GM03348 (cell line): ENCODE measurements at places on chromosomes 3 and 15.

DNA sequence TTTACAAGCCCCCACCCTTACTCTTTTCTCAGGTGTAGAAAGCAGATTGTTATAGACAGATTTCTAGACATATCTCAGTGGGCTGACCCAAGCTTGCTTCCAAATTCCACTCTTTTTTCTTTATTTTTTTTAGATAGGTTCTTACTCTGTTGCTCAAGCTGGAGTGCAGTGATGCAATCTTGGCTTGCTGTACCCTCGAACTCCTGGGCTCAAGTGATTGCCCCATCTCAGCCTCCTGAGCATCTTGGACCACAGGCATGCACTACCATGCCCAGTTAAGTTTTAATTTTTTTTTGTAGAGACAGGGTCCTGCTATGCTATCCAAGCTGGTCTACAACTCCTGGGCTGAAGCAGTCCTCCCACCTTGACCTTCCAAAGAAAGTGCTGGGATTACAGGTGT, 53.5 kb upstream of the ADAMTS9 start:
- DNase-seq: peak; percentile 9

GRCh38 chr3:82080792-82081191, 319.3 kb upstream of the GBE1 start:
- DNase-seq: no peak

DNA sequence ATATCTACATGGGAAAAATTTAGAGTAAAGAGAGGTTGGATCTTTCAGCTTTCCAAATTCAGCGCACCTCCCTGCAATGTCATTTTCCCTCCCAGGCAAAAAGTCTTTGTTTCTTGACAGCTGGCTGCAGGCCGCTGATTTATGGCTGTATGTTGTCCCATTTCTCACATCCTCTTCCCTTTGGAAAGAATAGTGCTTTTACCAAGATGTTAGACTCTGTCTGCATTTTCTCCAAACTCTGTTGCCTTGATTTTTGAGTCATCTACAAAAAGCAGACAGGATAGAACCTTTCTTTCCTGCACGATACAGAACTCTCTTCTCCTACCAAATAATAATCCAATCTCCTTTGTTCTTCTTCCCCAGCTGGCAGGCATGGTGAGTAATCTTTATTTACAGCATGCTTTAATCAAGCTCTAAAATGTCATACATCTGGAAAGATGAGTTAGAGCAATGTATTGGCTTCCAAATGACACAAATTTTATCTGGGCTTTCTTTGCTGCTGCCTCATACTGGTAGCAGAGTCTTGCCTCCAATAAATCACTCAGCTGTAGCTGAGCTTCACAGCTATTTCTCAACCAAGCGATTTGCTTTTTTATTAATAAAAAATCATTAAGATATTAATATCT, 101.9 kb downstream of the PIK3R4 start:
- no peak for DNase-seq

GRCh38 chr3:9158865-9159630, 90.4 kb downstream of the SRGAP3 start:
- no peak for DNase-seq

- peak; percentile 30 for DNase-seq
Measured at GRCh38 chr3:18119866-18120265, 305.3 kb downstream of the SATB1 start.

DNA sequence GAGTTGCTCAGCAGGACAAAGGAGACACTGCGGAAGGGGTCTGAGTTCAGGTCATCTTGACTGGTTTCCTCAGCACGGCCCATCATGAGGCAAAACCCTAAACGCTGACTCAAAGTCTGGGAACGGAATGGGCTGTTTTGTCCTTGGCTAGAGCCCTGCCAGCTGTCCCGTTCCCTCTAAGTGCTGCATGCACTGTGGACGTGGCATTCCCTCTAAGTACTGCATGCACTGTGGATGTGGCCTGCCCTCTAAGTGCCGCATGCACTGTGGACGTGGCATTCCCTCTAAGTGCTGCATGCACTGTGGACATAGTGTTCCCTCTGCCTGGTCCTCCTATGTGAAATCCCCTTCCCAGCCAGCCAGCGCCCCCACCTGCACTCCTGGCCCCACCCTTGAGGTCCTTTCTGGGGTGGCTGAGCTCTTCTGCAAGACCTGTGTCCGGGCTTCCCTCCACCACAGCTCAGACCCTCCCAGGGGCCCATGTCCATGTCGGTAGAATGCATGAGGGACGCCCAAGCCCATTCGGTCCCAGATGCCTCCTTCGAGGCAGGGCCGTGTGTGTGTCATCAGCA, 36.7 kb downstream of the TM2D3 start:
- peak; percentile 32 for DNase-seq

DNA sequence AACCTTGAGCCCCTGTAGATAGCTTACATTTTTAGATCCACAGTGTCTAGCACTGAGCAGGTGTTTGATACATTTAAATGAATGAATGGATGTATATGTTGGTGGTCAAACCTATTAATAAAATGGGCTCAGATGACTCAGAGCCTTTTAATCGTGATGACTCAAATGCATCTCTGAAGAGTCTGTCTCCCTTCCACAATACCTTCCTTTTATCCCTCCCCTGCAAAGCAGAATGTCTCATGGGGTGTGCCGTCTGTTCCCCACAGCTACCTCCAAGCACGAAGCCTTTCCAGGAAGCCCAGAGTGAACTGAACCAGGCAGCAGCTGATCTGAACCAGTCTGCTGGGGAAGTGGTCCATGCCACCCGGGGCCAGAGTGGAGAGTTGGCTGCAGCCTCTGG, 303.5 kb upstream of the TPM1 start:
- DNase-seq: peak; percentile 48

- DNase-seq: peak; percentile 36
Measured at GRCh38 chr15:50358845-50359244, 3.8 kb upstream of the GABPB1 start.

- DNase-seq: peak; percentile 12
Measured at GRCh38 chr3:151383956-151384355, 597 bp downstream of the P2RY12 start.

DNA sequence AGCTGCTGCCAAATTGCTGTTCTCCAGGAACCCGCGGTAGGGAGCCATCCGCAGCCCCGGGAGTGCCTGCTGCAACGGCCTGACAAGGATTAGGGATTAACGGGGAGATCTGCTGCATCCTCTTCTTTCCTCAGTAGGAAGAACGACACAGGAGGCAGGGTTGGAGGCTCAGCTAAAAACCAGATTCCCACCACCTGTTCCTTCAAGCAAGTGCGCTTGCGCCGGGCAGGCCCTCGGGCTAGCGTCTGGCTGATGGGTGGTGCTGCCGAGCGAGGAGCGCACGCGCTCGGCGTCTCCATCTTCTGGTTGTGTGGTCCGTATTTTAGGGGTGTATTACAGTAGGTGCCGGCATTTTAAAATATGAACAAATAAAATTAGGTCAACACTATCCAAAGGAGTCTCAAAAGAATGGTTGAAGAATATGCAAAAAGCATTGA, 25.4 kb upstream of the SLC25A26 start:
- DNase-seq: peak; percentile 85

GRCh38 chr3:126441256-126441880, 34.3 kb downstream of the ZXDC start:
- no peak for DNase-seq

DNA sequence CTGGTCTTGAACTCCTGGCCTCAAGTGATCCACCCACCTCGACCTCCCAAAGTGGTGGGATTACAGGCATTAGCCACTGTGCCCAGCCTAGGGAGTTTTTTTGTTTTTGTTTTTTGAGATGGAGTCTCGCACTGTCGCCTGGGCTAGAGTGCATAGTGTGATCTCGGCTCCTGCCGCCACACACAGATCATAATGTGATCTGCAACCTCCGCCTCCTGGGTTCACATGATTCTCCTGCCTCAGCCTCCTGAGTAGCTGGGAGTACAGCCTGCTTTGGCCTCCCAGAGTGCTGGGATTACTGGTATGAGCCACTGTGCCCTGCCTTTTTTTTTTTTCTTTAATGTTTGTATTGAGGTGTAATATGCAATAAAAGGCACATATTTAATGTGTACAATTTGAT, 78.2 kb downstream of the SMAD3 start:
- DNase-seq: no peak

DNA sequence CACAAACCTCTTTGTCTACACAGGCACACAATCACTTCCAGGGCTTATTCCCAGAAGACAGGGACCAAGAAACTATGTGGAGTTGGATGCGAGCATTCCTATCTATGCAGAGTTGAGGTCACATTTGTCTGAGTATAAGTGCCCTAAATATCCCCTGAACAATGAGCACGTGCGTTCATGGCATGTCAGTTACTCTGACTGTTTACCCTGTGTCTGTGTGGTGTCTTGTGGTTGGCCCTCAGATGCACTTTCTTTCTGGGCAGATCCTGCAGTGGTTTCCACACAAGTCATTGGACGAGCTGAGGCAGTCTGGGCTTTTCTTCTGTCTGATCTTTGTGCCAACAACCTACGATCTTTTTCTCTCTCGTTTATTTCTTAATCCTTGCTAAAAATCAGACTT, 134.5 kb downstream of the FBN1 start:
- peak; percentile 25 for DNase-seq

GRCh38 chr3:197889204-197889930, 60.6 kb upstream of the RPL35A start:
- DNase-seq: no peak

- no peak for DNase-seq
Measured at GRCh38 chr3:100029689-100030088, 84.6 kb downstream of the FILIP1L start.

- DNase-seq: peak; percentile 74
Measured at GRCh38 chr3:125055331-125055912, 375 bp downstream of the HEG1 start.

DNA sequence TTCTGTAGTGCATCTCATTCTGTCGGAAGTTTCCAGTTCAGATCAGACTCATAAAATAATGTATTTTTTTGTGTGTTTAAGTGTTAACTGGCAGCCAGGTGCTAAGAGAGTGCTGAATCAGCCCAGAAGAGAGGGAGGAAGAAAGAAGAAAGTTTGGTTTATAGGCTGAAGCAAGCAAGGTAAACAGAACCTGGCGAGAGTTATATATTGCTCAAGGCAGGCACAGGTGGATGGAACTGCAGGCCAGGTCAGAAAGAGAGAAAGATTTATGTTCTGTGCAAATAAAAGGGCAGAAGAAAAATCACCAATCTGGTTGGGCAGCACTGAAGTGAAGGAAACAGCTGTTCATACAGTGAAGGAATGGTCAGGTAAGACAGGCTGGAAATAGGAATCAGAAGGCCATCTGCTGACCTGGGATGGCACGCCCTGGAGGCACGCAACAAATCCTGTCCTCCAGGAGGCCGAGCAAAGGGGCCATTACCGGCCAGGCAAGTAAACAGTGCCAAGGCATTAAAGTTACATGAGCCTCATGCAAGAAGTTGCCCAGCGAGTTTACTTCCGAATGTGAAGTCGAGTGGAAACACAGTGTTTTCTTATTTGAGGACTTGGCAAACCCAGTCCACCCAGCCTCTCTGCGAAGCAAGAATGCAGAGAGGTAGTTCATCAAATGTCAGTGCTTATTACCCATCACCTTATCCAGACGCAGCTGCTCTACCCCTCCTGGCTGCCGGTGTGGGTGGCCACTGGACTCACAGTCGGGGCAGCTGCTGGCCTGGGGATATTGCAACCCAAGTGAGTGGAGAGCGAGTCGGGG, 309.8 kb downstream of the VPS13C start:
- DNase-seq: no peak

DNA sequence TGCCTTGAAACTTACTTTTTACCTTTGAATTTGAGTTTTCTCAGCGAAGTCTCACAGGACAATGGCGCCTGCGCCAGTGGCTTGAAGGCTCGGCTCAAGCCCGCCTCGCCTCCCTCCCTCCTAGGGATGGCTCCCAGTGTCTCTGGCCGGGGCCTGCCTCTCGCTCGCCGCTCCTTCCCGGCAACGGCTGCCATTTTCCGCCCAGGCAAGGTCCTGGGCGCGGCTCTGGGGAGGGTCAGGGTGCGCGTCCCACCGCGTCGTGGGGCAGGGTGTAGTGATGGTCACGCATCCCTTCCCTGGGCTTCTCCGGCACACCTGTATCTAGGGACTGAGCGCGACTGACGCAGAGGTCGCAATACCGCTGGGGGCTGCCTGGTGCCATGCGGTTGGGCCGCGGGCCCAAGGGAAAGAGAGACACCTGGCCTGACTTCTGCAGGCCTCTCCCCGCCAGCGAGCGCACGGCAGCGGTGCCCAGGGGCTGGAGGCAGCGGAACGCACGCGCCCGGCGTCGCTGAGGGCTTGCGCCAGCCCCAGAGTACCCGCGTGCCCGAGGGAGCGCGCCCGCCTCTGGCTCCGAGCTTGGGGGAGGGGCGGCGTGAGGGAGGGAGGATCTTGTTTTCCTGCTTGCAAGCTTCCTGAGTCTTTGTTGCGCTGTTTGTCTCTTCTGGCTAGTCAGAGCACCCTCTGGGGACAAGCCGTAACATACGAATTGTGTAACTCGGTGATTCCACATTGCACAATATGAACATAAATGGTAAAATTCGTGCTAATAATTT, 20.7 kb upstream of the FEM1B start:
- DNase-seq: peak; percentile 93

DNA sequence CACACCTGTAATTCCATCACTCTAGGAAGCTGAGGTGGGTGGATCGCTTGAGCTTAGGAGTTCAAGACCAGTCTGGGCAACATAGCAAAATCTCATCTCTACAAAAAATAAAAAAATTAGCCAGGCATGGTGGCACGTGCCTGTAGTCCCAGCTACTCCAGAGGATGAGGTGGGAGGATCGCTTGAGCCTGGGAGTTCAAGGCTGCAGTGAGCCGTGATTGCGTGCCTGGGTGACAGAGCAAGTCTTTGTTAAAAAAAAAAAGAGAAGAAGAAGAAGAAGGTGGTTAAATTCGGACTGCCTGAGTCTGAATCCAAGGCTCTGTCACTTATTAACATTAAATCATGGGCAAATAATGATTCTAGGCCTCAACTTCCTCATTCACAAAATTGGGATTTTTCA, 51.0 kb downstream of the EOMES start:
- DNase-seq: no peak

GRCh38 chr15:82911458-82911857, 41.1 kb downstream of the HOMER2 start:
- no peak for DNase-seq

GRCh38 chr3:124584552-124585391, 145.5 kb upstream of the UMPS start:
- DNase-seq: peak; percentile 70

- DNase-seq: no peak
Measured at GRCh38 chr15:47139965-47140364, 577.3 kb upstream of the SEMA6D start.

GRCh38 chr3:193640728-193641439, 47.9 kb downstream of the OPA1 start:
- DNase-seq: peak; percentile 25

DNA sequence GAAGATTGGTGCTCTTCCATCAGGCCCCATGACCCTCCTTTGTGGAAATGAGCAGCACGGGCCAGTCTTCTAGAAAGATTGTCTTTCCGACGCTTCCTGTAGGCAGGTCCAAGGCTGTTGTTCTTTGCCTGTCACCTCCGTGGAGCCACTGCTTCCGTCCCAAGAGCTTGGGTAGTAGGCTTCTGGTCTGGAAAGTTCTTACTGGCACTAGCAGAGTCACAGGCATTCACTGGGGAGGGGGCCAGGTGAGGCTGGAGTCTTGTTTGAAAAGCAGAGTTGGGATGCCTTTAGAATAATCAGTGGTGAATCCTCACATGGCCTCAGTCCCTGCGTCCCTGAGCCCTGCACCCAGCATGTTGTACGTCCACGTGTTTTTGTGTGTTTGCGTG, 76.2 kb upstream of the ADPGK start:
- no peak for DNase-seq

- no peak for DNase-seq
Measured at GRCh38 chr3:11093823-11094340, 60.4 kb upstream of the HRH1 start.

GRCh38 chr3:74331711-74332110, 282.7 kb downstream of the CNTN3 start:
- DNase-seq: no peak
